Amniotic epithelial cell (primary cell): ENCODE measurements at places on chromosomes 11 and 22.

- peak; percentile 99 for DNase-seq
These were observed 102.7 kb upstream of the ANO3 start for GRCh38 chr11:26229257-26229656.

GRCh38 chr11:121575250-121575962, 122.6 kb upstream of the SORL1-AS1 start:
- peak; percentile 85 for DNase-seq

GRCh38 chr11:24086921-24087320, 409.9 kb upstream of the LUZP2 start:
- no peak for DNase-seq

- no peak for DNase-seq
These were observed 19.2 kb downstream of the DDX6 start for GRCh38 chr11:118771547-118772288.

DNA sequence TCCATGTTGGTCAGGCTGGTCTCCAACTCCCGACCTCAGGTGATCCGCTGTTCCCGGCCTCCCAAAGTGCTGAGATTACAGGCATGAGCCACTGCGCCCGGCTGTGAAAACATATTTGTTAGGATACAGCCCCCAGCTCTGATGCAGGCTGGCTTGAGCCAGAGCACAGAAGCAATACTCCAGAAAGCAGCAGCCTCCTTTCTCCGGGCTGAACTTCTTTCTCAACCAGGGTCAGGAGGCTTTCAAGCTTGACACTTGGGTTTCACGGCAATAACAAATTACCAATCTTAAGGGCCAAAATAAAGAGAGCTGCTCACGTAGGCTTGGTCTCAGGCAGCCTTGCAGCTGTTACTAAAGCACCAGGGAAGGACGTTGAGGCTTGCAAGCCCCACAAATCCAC, 10.8 kb upstream of the CECR2 start:
- no peak for DNase-seq

GRCh38 chr22:23240639-23241389, 60.5 kb downstream of the BCR start:
- DNase-seq = no peak
